ENCODE measurements at places on chromosomes 5 and 9.

DNA sequence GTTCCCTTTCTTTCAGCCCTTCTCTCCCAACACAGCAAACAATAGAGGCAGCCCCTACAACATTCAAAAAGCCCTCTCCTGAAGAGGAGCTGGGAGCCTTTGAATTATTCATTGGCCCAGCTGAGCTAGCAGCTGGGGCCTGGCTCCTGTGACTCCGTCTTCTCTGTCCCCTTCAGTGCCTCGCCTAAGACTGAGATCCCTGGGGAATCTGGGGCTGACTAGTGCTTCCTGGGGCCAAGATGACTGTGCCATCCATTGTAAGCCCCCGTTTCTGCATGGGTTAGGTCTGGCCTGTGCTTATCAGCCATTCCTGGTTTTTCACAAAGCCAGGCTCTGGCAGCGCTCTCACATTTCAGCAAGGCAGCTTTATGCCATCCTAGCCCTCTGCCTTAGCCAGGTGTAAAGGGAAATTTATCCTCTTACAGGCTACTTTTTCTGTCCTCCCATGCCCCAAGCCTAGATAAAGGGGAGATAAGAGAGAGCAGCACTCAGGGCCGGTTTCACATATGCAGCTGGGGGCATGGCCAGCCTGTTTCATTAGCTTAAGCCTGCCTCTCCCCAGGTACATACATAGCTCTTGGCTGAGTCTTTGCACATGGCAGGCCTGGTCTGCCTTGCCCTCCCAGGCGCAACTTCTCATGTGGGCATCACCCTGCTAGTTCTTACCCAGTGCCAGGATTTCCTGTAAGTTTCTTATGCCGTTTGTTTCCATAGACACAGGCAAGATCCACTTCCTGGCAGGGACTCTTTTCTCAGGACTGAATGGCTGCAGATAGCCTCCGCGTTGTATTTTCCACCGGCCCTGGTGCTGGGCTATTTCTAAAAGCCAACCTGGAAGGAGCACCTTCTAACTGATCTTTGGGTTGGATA, 15.8 kb downstream of the PTPA start:
- no peak for DNase-seq

DNA sequence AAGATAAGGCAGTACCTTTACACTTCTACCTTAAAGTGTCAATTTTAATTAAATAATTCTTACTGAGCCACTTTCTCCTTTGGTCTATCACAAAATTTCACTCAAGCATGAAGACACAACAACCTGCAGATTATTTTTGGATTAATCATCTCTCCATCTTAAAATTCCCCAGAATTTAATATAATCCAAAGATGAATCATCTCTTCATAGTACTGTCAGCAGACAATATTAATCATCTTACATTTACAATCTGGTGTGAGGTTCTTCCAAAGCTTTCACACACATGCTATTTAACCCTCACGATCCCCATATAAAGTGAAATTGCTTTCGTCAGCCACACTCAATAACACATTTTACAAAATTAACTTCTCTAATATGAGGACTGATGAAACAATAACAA, 43.0 kb downstream of the LHFPL2 start:
- DNase-seq = peak; percentile 62

GRCh38 chr5:17061973-17062470, 125.9 kb upstream of the MYO10 start:
- DNase-seq = no peak

- DNase-seq = no peak
Measured at GRCh38 chr9:105932276-105932675, 237.9 kb downstream of the TMEM38B start.

GRCh38 chr5:133691448-133691847, 79.1 kb upstream of the FSTL4 start:
- DNase-seq = no peak

DNA sequence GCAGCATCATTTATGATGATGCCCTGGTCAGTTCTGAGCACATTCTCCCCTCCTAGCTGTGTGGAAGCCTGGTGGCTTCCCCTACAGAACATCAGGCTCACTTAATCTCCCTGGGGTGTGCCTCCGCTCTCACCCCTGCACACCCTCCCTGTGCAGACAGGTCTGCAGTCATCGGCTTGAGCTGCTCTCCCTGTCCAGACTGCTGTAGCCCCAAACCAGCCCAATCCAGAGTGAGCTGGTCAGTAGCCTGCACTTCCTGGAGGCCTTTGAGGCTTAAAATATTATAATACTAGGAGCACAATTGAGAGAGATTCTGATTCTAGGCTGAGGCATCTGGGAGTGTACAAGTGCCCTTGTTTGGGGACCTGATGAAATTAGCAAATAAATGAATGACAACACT, 60.2 kb downstream of the PPARGC1B start:
- no peak for DNase-seq

DNA sequence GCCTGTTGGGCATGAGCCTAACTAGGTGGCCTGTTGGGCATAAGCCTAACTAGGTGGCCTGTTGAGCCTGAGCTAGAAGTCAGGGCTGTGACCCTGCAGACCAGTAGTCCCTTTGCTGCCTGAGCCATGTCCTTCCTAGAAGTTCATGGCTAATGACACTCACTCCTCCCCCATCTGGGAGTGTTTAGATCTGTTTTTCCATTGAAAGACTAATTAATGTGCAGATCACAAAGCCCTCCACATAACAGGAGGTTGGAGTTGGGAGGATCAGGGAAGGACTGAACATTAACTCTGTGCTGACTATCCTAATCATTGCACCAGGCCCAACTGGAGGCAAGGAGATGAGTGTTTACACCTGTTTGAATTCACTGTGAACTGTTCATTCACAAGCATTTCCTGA, 27.6 kb downstream of the SLC25A48 start:
- no peak for DNase-seq

GRCh38 chr5:60379907-60380306, 320.1 kb downstream of the DEPDC1B start:
- no peak for DNase-seq

GRCh38 chr5:89090037-89090436, 207.1 kb upstream of the MEF2C start:
- DNase-seq = peak; percentile 49

- no peak for DNase-seq
Measured at GRCh38 chr5:65261499-65261898, 220.2 kb downstream of the ADAMTS6 start.

GRCh38 chr5:21391506-21391905, 1403.5 kb upstream of the CDH18 start:
- no peak for DNase-seq

DNA sequence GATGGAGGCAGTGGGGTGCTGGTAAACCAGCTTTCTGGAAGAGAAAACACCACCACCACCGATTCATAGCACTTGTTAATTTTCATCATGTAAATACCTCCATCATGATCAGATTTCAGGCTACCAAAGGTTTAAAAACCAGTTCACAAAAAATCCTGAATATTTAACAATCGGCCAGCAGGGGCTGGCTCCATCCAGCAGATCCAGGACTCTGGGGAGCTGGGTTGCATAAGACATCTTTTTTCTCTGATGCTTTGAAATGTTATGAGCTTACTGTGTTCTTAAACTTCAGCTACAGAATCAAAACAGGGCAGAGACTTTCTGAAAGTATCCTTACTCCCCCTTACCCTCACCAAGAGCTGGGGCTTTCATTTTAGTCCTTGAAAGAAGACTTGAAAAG, 14.6 kb upstream of the RNF183 start:
- DNase-seq = no peak

DNA sequence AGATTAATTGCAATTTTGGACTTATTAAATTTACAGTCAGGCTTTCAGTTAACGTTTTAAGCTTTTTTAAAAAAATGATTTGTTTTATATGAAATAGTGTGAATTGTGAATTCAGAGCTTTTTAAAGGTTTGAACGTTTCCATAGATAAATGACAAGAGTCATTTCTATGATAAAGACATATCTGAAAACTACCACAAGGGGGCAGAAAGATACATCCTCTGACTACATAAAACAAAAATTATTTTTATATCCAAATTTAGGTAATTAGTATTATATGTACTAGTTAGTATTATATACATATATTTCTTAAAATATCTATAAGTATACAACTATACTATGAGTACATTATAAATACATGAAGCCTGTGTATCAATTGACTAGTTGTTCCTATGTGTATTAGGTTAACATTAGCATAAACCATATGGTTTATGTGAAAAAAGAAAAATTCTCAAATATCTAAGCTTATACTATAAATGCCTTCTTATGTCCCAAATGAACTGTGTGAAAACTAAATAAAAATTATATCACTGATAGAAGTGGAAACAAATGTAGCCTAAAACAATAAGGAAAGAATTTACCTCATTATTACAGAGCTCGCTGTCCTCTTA, 155.2 kb downstream of the MEF2C start:
- DNase-seq = peak; percentile 20

GRCh38 chr9:91159664-91160121, 202.0 kb downstream of the AUH start:
- DNase-seq = no peak

DNA sequence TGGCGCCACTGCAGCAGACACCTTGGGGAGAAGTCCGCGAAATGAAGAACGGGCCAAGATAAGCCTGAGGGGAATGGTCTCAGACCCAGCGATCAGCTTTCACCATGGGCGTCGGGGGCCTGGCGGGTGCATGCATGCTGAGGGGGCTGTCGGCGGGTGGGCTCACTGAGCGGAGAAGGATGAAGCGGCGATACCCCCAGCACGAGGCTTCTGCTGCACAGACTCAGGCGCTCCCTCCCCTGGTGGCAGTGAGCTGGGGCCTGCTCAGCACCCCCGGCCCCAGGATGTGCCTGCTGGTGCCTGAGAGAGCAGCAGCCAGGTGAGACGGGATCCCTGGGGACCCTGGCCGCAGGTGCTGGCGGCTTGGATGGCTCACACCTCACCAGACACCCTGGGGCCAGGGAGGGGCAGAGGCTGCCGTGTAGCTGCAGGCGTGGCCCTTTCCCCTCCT, 31.2 kb downstream of the CEP72 start:
- no peak for DNase-seq

GRCh38 chr5:54390015-54390414, 65.5 kb upstream of the HSPB3 start:
- peak; percentile 96 for DNase-seq

DNA sequence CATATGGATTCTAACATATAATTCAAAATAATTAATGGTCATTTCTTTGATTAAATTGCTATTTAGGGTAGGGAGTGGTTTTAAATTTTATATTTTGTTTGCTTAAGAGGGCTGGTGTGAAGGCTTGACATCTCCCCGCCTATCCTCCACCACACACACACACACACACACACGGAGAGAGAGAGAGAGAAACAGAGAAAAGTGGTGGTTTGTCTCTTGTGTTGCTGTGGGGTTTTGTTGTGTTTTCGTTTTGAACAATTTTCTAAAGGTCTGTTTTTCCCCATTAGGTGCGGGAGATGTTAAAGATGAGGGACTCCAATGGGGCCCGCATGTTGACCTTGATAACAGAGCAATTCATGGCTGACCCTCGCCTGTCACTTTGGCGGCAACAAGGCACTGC, 161.9 kb downstream of the ZSWIM6 start:
- no peak for DNase-seq

DNA sequence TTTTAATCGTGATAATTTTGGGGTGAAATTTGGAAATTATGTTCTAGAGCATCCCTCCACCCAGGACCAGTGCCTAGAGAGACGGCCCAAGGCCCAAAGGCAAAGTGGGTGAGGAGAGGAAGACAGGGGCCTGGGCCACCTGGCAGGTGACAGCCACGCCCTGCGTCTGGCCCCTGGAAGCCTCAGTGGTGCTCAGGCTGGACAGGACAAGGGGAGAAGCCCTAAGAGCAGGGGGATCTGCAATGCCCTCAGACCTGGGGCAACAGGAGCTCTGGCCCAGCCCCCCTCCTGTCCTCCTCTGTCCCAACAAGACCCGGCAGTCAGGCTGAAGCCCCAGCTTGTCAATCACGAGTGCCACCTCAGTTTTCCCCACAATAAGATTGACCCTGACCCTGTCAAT, 134.8 kb downstream of the ADAMTS2 start:
- no peak for DNase-seq

GRCh38 chr5:130885027-130885426, 280.0 kb downstream of the HINT1 start:
- no peak for DNase-seq

- no peak for DNase-seq
Measured at GRCh38 chr5:172441262-172441751, 13.0 kb downstream of the SH3PXD2B start.

DNA sequence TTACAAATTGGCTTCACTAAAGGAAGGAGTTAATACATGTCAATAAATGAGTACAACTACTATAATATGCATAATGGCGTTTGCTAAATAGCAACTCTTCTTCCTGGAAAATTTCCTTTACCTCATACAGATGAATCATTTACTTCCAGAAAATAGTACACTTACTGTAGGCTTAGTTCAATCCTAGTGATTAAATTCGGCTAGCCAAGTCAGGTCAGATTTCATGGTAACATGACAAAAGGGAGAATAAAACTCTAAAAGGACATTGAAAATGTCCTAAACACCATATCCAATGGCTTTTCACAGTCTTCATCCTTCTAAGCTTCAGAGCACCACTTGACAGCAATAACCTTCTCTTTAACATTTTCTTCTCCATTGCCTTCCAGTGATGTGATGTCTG, 42.1 kb upstream of the ZFAND5 start:
- no peak for DNase-seq

DNA sequence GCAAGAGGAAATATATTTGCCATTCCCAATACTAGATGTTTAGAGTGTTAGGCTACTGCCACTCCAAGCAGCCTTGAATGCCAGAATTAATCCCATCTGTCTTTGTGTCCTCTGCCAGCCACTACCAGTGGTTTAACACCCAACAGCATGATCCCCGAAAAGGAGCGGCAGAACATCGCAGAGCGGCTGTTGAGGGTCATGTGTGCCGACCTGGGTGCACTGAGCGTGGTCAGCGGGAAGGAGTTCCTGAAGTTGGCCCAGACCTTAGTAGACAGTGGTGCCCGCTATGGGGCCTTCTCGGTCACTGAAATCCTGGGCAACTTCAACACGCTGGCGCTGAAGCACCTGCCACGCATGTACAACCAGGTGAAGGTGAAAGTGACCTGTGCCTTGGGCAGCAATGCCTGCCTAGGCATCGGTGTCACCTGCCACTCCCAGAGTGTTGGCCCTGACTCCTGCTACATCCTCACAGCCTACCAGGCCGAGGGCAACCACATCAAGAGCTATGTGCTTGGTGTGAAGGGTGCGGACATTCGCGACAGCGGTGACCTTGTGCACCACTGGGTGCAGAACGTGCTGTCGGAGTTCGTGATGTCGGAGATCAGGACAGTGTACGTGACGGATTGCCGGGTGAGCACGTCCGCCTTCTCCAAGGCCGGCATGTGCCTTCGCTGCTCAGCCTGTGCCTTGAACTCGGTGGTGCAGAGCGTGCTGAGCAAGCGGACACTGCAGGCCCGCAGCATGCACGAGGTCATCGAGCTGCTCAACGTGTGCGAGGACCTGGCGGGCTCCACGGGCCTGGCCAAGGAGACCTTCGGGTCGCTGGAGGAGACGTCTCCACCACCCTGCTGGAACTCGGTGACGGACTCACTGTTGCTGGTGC, 29.3 kb downstream of the AMBP start:
- no peak for DNase-seq

- no peak for DNase-seq
Measured at GRCh38 chr9:79880626-79881025, 308.9 kb downstream of the TLE4 start.

- DNase-seq = no peak
Measured at GRCh38 chr9:75644649-75645048, 245.8 kb upstream of the PCSK5 start.

- DNase-seq = peak; percentile 17
Measured at GRCh38 chr5:169521366-169521983, 62.1 kb upstream of the SPDL1 start.

- peak; percentile 42 for DNase-seq
Measured at GRCh38 chr9:119009249-119009648, 360.0 kb downstream of the BRINP1 start.

- no peak for DNase-seq
Measured at GRCh38 chr9:99931155-99931840, 24.8 kb downstream of the STX17 start.
